Hematopoietic multipotent progenitor cell treated with erythropoietin and hydrocortisone succinate and interleukin-3 and kit ligand, for 6 days (in vitro differentiated cells): ENCODE measurements at places on chromosomes 12 and 14.

GRCh38 chr12:12350868-12351463, 924 bp upstream of the MANSC1 start:
- no peak for DNase-seq

- no peak for DNase-seq
Observed at GRCh38 chr14:31556191-31556590, 5.0 kb upstream of the NUBPL start.

DNA sequence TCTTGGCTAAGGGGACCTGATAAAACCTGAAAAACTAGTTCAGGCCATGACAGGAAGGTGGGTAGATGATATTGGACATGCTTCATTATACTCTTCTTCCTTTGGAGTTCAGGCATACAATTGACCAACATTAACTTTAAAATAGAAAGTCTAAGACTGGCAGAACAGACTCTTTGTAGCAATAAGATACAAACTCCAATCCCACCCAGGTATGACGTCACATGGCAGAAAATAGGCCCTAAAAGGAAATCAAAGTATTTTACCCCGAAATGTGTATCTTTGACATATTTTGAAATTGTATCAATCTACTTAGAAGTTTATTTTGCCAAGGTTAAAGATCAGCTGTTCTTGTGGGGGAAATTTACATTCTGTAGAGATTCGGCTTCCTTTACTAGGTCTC, 198.1 kb upstream of the LRIG3 start:
- DNase-seq, result no peak

DNA sequence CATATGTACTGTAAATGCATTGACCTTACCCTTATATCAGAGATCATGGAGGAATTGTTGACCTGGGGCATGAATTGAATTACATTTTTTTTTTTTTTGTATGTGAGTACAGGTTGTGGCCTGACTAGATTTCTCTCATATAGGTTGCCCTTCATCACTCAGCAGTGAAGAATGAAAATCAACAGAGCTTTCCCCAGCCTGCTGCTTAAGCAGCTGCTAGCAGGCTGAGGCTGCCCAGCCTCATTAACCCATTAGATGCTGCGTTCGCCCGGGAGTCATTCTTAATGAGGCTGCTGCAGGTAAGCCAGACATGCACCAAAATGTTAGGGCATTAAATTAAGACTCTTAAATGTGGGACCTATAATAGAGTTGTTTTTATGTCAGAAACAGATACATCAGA, 236.0 kb downstream of the ETNK1 start:
- DNase-seq, result no peak

- no peak for DNase-seq
Observed at GRCh38 chr14:74848768-74849167, 27.2 kb downstream of the PROX2 start.

DNA sequence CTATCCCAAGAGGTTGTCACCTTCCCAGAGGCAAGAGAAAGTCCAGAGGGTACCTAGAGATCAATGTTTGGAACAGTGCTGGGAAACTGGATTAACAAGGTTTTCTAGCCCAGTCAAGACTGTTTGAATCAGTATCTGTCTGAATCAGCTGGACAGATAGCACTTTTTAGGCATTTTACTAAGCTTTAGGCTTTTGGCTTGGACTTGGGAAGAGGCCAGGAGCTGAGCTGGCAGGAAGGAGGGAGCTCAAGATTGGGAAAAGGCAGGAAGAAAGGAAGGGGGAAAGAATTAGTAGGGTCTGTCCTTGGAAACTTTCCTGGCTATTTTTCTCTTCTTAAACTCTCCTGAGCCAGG, 8.3 kb downstream of the IKZF4 start:
- DNase-seq, result no peak

- DNase-seq, result no peak
Observed at GRCh38 chr14:103710771-103711377, 4.4 kb downstream of the XRCC3 start.

DNA sequence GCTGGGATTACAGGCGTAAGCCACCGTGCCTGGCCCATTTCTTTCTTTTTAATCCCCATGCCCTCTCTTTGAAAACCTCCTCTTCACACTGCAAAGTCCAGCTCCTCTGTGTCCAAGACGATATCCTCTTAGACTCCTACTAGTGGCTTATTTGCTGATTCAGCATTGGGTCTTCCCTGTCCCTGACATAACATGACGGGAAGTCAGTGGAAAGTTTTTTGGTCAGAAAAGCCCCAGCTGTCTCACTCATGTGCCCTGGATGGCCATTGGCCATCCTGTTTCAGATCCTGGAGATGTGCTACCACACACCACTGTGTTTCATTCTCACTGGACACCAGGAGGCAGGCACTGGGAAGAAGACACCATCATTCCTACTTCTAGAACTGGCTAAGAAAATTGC, 102.6 kb upstream of the MED13L start:
- no peak for DNase-seq

DNA sequence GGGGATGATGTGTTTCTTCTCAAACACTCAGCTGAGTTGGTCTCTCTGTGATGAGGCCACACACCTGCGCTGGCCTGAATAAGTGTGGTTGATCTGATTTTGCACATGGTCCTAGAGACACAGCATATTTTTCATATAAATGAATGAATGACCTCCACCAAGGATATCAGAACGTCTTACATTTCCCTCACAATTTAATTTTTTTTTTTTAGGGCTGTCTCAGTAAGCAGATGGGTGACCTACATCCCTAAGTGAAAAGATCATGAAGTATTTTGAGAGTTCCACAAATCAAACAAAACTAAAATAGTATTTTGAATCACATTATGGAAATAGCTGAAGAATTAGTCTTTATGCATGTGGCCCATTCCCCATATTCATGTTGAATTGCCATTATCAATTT, 333.7 kb upstream of the TMTC1 start:
- DNase-seq, result no peak

- DNase-seq, result no peak
Observed at GRCh38 chr14:41773536-41774279, 167.0 kb downstream of the LRFN5 start.

DNA sequence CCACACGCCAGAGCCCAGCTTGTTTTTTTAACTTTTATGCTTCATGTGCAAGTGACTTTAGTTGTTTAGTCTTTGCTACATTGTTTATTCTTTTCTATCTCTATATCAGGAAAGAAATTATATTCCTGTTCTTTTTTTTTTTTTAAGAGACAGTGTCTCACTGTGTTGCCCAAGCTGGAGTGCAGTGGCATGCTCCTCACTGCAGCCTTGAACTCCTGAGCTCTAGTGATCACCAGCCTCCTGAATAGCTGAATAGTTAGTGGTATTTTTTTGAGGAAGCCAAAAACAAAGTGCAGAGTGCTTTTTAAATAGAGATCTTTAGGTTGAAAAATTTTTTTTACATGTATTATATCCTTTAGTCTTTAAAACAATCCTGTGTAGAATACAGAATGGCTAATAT, 58.2 kb downstream of the ETNK1 start:
- no peak for DNase-seq

- no peak for DNase-seq
Observed at GRCh38 chr12:100199023-100199346, 1.6 kb upstream of the ACTR6 start.

DNA sequence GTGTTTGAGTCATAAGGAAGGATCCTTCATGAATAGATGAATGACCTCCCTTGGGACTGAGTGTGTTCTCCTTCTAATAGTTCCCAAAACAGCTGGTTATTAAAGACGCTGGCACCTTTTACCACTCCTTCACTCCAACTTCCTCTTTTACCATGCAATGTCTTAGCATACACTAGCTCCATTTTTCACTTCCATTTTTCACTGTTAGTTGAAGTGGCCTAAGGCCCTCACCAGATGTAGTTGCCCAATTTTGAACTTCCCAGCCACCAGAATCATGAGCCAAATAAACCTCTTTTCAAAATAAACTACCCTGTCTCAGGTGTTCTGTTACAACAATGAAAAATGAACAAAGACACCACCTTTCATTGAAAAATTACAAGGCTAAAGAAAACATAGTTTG, 64.7 kb downstream of the GPR65 start:
- DNase-seq, result peak; percentile 12

DNA sequence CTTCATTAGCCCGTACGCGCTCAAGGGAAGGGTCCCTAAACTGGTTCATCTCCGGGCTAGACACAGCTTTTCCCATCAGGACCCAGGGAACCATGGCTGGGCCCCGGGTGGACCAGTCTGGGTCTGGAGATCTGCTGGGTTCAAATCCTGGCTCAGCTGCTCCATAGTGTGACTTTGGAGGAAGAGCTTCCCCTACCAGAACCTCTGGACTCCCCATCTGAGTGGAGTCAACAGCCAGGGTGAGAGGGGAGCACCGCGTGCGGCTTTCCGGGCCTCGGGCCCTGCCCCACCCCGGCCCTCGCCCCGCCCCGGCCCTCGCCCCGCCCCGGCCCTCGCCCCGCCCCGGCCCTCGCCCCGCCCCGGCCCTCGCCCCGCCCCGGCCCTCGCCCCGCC, 41.2 kb downstream of the BEGAIN start:
- no peak for DNase-seq

DNA sequence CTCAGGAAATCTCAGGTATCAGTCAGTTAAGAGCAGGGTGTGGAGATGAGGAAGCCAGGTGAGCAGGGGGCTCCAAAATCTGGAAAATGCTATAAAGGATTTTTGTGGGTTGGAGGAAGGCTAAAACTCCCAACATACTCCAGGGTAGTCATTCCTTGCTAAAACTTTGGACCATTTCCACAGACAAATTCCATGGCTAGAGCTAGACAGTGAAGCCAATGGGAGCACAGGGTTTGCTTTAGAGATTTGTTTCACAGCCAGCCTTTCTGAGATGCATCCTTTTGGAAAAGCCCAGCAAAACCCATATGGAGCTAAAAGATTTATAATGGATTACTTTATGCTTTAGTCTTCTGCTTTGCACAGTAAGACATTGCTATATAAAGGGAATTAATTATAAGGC, 146.5 kb downstream of the SAMD4A start:
- DNase-seq, result no peak

DNA sequence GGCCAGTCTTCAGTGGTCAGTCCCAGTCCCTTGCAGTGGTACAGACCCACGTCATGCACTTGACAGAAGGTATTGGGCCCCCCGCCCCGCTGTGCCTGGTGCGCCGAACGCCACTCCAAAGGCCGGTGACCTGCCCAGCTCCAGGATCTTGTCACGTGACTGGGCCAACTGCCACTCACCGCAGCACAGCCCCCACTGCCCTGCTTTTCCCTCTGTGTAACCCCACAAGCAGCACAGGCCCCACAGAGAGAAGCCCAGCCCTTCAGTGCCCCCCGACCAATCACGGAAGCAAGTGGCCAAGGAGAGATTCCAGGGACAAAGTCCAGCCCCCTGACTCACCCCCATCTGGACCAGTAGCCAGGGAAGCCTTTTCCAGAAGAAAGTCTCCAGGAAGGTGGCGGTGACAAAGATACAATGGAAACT, 498 bp downstream of the GPR132 start:
- DNase-seq, result peak; percentile 81

DNA sequence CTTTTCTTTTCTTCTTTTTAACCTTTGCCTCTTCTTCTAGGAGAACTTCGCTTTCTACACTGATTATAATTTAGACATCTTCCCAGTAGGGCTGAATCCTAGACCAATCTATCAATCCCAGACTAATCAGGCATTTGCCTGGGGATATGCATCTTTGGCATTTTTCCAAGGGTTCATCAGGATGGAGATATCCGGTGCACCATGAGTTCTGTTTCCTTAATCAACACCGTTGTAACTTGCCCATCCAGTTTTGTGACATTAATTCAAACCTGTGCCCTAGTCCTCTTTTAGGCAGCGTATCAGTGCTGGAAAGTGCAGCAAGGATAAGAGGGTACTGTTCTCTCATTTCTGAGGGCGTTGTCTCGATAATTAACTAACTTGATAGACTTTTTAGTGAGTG, 617 bp upstream of the MGP start:
- no peak for DNase-seq

GRCh38 chr12:1613860-1614259, 15.2 kb upstream of the WNT5B start:
- DNase-seq, result peak; percentile 41

GRCh38 chr14:70904373-70904772, 2.9 kb upstream of the PCNX1 start:
- DNase-seq, result no peak

GRCh38 chr12:16788506-16789203, 182.7 kb upstream of the LMO3 start:
- no peak for DNase-seq

DNA sequence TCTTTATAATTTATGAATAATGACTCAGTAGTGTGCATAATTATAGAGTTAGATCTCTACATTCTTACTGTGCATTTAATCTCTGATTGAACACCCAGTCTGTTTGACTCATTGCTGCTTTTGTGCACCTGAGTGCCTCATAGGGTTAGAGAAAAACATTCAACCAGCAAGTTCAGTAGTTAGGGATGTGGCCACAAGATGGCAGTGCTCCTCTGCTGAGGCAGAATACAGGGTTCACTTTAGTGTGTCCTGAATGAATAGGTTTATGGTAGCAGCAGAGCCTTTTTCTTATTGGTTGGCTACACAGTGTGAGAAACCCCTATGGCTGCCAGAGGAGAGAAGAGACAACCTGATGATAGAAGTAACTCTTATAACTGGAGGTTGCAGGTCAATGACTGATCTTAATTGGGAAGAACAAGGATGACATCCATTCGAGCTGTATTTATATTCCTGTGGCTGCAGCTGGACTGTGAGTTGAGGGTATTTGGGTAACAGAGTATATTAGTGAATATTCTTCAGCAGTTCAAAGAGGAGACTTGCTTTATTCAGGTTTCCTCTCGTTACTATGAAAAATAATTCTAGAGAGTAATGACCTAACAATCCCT, 194.9 kb upstream of the OR4E1 start:
- peak; percentile 81 for DNase-seq

GRCh38 chr14:20857630-20858261, 33.4 kb upstream of the RNASE3 start:
- DNase-seq, result peak; percentile 89

DNA sequence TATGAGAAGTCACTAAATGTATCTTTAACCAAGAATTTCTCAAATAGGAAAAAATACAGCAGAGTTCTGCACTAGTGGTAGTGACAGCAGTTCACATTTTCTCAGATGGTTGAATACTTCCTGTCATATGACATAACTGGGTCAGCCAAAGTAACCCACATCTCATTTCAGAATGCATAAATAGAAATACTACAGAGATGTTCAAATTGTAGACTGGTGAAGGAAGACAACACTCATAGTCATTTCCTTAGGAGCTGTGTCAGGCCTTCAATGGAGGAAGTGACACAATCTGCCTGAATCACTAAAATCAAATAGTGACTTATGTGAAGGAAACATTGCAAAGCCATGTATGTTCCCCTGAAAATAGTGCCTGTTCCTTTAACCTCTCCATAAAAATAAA, 32.4 kb downstream of the FERMT2 start:
- peak; percentile 60 for DNase-seq

GRCh38 chr14:55733599-55733998, 153.6 kb downstream of the KTN1 start:
- DNase-seq, result no peak

- peak; percentile 88 for DNase-seq
Observed at GRCh38 chr14:22428700-22429291, 160.2 kb downstream of the DAD1 start.

GRCh38 chr14:51676549-51676948, 24.8 kb downstream of the FRMD6 start:
- DNase-seq, result no peak

- DNase-seq, result no peak
Observed at GRCh38 chr14:79438696-79439342, 772.5 kb downstream of the DIO2 start.
